NCI-H774 (cell line): ENCODE measurements at places on chromosomes 2 and 18.
A peak's percentile ranks its signal among the peaks of the same experiment; 100 is the strongest.

- DNase-seq, result no peak
Measured at GRCh38 chr2:133360190-133360589, 208.1 kb downstream of the NCKAP5 start.

DNA sequence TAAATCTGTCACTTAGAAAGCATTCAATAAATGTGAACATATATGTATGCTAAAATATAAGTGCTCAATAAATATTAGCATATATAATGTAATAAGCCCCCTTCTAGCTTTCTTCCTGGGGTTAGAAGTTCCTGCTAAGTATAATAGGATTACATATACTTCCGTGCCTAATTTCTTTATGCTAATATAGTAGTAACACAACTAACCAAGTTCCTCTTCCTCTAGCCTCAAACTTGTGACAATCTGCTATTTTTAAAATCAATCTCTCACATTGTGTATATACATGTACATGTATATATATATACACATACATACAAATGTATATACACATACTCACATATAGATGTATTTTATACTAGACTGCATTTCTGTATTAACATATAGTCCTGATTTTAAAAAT lies 32.2 kb downstream of the TLK1 start:
- DNase-seq, result no peak

- DNase-seq, result no peak
Measured at GRCh38 chr2:207352978-207353671, 176.6 kb upstream of the CREB1 start.

- DNase-seq, result no peak
Measured at GRCh38 chr2:157471078-157471477, 27.2 kb upstream of the CYTIP start.

GRCh38 chr2:173441222-173441621 lies 86.5 kb downstream of the CDCA7 start:
- DNase-seq, result no peak

DNA sequence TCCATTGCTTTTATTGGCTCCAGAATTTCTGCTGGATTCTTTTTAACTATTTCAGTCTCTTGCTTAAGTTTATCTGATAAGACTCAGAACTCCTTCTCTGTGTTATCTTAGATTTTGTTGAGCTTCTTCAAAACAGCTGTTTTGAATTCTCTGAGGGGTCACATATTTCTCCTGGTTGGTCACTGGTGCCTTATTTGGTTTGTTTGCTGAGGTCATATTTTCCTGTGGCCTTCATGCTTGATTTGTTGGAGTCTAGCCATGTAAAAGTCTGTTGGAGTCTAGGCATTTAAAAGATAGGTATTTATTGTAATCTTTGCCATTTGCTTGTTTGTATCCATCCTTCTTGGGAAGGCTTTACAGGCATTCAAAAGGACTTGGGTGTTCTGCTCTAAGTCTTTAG lies 398.7 kb downstream of the DSEL start:
- DNase-seq, result no peak

DNA sequence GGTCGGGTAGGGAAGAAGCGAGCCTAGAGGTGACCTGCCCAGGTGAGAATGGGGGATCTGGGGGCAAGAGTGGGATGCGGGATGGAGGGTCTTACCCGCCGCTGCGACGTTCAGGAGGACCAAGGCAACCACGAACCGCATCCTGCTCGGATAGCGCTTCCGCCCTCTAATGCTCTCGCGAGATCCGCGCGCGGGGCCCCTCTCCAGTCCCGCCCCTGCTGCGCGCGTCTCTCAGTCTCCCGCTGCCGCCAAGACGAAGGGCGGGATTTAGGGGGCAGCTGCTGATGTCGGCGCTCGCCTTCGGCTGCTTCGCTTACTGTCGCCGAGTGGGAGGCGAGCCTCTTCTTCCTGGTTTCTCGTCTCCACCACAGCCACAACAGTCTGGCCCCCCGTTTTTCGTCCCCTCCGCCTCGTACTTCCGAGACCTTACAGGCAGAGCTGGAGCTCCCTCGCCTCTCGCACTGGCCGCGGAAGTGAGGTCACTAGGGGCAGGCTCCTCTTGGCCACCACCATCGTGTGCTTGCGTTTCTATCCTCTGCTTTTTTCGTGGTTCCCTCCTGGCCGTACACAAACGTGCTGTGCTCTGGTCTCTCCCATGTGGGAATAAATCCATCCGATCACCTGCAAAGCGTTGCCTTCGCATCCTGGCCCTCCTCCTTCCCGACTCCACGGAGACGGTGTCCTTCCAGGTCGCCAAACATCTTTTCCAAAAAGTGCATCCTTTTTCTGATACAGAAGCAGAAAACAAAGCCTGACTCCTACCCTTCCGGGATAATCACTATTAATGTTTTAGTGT lies at the start of gene TGOLN2:
Gene TGOLN2, minus strand, starts transcription at position 168 of the 796 bp plus-strand sequence. Its CDS starts 27 bp downstream, at position 141.
- DNase-seq, result peak; percentile 90

- no peak for DNase-seq
Measured at GRCh38 chr18:55054021-55054990, 95.0 kb upstream of the CCDC68 start.

GRCh38 chr18:77131100-77131651 lies 1.4 kb downstream of the MBP start:
- no peak for DNase-seq

GRCh38 chr2:215705281-215705680 lies 269.4 kb upstream of the FN1 start:
- no peak for DNase-seq

- DNase-seq, result no peak
Measured at GRCh38 chr2:89818873-89819272, 1127.4 kb downstream of the RPIA start.

DNA sequence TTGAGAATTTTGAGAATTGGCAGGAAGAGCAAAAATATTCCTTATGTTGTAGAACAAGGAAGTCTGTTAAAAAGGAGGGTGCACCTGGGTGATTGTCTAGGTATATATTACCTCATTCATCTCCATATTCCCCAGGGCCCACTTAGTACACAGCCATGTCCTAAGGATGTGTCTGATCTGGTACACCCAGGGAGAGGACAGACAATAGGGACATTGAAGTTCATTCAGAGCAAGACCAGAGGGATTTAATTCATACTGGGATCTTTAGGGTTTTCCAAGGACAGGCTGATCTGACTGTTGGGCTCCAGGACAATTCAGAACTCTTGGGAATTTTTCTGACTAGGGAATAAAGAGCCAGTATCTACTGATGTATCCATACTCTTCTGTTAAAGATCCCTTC lies 112.1 kb downstream of the PHLPP1 start:
- DNase-seq, result no peak

DNA sequence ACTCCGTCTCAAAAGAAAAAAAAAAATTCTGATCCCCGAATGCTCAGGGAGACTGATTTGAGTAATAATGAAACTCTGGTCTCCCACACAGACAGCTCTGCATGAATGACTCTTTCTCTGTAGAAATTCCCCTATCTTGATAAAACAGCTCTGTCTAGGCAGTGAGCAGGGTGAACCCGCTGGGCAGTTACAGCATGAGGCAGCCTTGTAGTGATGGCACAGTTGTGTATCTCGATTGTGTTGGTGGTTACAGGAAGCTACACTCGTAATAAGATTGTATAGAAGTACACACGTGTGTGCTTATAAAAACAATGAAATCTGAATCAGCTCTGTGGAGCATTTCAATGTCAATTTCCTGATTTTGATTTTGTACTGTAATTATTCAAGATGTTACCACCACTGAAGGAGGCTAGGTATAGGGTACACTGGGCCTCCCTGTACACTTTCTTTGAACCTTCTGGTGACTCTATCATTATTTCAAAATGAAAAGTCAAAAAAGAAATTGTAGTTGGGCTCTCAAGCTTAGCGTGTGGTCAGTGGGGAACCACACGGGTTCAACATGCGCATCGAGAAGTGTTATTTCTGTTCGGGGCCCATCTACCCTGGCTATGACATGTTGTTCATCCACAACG lies 34.9 kb upstream of the ATP8B1 start:
- no peak for DNase-seq

DNA sequence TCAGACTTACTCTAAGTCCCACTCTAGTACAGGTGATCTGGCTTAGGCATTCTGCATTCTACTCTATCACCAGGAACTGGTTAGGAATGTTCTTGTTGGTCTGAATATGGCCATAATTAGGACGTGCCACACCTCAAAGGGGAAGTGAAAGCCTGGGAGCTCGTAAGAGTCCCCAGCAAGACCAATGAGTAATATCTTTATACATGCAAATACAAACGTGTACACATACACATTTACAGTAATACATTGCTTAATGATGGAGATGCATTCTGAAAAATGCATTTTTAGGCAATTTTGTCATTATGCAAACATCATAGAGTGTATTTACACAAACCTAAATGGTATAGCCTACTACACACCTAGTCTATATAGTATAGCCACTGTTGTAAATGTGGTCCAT lies 19.5 kb upstream of the ERCC3 start:
- no peak for DNase-seq

DNA sequence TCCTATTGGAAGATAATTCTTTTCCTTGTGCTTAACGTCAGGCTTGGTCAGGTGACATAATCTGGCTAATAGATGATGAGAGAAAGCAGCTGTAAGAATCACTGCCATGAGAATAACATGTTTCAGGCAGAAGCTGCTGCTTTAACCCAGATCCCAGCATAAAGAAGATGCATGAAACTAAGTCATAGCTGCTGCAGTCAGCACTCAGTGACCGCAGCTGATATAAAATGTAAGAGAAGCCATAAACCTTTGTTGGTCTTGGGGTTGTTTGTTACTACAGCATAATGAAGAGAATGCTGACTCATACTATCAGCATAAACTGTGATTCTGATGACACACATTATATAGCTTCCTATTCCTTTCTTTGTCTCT lies 274.3 kb upstream of the TRIB2 start:
- no peak for DNase-seq

DNA sequence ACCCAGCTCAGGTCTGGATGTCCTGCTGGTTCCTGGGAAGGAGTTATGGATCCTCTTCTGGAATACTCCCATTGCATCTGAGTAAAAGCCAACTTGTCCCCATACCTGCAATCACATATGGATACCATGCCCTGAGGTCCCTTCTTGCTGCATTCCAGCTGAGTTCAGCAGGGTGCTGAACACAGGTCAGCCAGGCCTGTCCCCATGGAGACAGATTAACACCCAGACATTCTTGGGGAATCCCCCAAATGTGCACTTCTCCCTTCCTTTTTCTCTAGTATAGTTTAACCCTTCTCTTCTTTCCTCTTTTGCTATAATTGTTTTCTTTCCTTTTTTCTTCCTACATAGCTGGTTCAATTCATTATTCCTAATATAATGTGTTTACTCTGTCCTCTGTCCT lies 799.6 kb upstream of the HS6ST1 start:
- no peak for DNase-seq

- DNase-seq, result no peak
Measured at GRCh38 chr2:111171337-111171930, 50.7 kb downstream of the BCL2L11 start.

GRCh38 chr2:102508863-102509262 lies 35.8 kb downstream of the SLC9A4 start:
- no peak for DNase-seq

- DNase-seq, result no peak
Measured at GRCh38 chr2:17803497-17803896, 12.8 kb upstream of the MSGN1 start.

DNA sequence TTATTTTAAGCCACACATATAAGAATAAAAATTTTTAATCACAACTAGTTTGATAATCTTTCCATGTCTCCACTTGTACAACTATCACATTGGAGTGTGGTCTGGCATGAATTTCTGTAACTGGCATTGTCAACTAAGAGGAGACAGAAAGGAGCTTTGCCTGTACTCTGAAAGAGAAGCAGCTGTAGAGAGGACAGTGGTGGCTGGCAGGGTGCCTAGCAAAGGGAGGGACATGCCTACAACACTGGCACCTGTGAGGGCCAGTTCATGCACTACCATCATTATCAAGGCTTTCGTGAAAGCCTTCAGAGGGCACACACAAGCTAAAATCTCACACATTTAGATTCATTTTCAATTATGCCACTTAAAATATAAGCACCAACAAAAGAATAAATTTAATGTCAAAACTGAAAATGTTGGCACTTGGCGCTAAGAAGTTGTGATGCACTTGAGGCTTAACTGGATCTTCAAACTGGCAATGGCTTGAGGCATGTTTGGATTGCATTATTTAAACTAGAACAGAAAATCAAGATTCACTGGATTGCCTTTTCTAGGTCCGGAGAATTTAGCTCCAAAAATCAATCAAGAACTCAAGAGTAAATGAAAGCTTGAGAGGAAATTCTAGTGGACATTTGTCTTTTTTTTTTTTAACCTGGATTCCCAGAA lies 238.6 kb downstream of the ZNF385B start:
- DNase-seq, result no peak

GRCh38 chr2:239035361-239035814 lies 187.5 kb downstream of the TWIST2 start:
- no peak for DNase-seq

- no peak for DNase-seq
Measured at GRCh38 chr2:98546186-98546585, 62.1 kb downstream of the COA5 start.

- peak; percentile 83 for DNase-seq
Measured at GRCh38 chr2:178320011-178320585, 125.8 kb downstream of the OSBPL6 start.

DNA sequence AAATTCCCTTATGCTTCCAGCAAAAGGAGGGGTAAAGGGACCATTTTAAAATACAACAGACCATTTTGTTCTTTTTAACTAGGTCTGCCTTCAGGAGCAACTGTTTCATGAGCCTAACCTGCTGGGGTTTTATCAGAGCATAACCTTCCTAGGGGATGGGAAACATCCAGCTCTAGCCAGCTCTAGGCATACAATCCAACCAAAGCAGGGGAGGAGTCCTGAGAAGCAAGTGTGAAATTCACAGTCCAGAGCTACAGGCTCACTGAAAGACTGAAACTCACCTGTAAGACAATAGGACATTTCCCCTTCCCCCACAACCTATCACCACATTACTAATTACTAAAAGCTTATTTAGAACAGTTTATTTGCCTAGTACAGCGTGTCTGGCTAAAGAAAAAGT lies 1296.6 kb upstream of the DDX18 start:
- no peak for DNase-seq

DNA sequence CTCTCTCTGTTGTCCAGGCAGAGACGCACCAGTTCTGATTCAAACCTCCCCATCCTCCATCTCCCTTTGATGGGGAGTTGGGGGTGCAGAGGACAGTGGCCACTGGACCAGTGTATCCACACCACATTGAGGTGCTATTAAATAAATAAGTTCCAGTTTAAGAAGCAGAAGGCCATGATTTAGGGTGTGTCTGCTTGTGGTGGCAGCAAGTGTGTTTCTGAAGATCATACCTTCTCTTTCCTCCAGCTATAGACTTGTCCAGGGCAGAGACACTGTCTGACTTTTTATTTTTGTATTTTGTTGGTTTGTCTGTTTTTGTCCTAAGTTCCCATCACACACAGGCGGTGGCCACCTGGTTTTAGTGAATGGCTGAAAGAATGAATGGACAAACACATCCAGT lies 16.5 kb upstream of the INO80C start:
- no peak for DNase-seq

DNA sequence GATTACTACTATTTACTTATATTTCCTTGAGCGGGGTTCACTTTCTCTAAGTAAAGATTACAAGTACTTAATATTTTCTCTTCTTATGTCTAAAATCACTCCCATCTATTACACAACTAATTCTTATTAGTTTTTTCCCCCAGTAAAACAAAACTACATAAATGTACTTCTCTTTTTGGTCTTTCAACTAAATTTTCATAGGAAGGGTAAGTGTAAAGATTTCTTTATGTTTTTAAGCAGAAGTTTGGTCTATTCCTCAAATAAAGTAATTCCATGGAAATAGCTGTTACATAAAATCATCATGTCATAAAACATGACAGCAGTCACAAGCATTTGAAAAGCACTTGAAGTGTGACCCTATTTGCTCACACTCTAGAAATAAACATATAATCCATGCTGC lies 249.0 kb downstream of the ZEB2 start:
- DNase-seq, result no peak
